HT-29 (cell line): ENCODE measurements at places on chromosomes 2 and 18. TPM values are rescaled to one million over a fixed set of nuclear protein-coding genes. Genes with fewer than 3 reads are reported as not detected.

- DNase-seq, result peak; percentile 75
Measured at GRCh38 chr18:23703057-23703986, 14.1 kb downstream of the LAMA3 start.

DNA sequence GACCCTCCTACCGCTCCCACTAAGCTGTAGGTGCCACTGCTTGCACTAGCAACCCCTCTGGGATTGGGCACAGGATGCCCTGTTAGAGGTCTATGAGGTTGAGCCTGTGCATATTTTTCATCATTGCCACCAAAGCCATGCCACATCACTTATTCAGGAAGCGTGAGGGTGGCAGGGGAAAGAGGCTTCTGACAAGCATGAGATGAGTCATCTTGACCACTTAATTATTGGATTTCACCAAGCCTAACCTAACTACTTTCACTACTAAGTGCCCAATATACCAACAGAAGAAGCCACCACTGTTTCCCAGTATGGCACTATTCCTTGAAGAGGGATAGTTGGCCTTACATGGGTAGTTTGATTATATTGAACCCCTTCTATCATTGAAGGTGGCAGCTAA lies 181.3 kb upstream of the EPHA4 start:
- no peak for DNase-seq

DNA sequence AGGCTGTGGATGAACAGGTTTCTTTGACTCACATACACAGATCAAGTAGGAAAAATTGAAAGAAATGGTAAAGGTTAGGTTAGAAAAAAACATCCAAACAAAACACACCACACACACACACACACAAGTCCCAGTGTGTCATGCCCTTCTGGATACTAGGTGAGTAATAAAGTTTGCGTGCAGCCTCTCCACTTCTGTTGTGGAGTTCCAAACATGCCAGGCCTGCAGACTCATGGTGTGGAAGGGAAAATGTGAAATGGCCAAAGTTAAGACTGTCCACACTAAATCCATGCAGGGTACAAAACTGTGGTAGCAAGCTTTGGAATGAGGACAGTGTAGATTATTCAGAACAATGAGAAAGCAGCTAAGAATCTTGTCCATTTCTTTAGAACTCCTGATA lies 114.6 kb downstream of the IKZF2 start:
- no peak for DNase-seq

- no peak for DNase-seq
Measured at GRCh38 chr2:45816272-45816671, 164.8 kb downstream of the PRKCE start.

- no peak for DNase-seq
Measured at GRCh38 chr2:25709349-25709748, 36.0 kb upstream of the DTNB start.

DNA sequence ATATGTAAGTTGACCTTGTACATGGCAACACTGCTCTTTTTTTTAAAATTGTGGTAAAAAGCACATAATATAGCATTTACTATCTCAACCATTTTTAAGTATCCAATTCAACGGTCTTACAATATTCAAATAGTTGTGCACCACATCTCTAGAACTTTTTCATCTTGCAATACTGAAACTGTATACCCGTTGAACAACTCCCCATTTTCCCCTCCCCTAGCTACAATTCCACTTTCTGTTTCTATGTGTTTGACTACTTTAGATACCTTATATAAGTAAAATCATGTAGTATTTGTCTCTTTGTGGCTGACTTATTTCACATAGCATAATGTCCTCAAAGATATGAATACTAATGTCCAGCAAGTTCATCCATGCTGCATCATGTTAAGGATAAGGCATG lies 452.1 kb downstream of the TXNL1 start:
- DNase-seq, result no peak

- no peak for DNase-seq
Measured at GRCh38 chr2:68387408-68388350, 22.6 kb downstream of the PLEK start.

DNA sequence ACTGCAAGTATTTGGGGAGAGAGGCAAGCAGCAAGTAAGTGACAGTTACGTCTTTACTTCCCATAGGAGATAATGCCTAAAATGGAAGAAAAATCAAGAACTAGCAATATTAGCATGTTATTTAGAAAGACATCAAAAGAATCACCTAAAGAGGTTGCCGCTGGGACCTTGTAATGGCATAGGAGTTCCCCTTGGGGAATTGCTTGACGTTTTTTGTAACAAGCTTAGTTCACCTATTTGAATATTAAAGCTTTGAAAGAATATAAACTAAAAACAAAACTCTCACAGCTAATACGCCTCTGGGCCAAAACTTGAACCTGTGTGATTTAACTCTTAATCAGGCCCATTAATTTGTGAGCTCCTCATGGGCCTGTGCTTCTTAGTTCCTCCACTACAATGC lies 89.0 kb downstream of the AAK1 start:
- no peak for DNase-seq

- peak; percentile 54 for DNase-seq
Measured at GRCh38 chr2:190507135-190507534, 27.4 kb downstream of the NEMP2 start.

GRCh38 chr2:216619411-216620393 lies 13.5 kb upstream of the IGFBP2 start:
- DNase-seq, result no peak

GRCh38 chr2:74739129-74739528 lies 85.1 kb downstream of the SEMA4F start:
- DNase-seq, result no peak

GRCh38 chr2:64934530-64934929 lies 54.7 kb upstream of the SLC1A4 start:
- no peak for DNase-seq

- no peak for DNase-seq
Measured at GRCh38 chr2:74524005-74524404, 2.0 kb downstream of the DQX1 start.

GRCh38 chr2:132419941-132420340 lies 3.3 kb downstream of the GPR39 start:
- DNase-seq, result no peak

The RAPH1 gene
- total RNA-seq, result 6.8 and 7.1 TPM in 2 replicates

The MDH1B gene
- 0.44 TPM in 1 of 2 replicates, not detected in the other for total RNA-seq

The NT5DC4 gene
- 1.4 and 1.6 TPM in 2 replicates for total RNA-seq

The DES gene
- total RNA-seq, result 0.63 TPM in 1 of 2 replicates, not detected in the other

The IER3IP1 gene
- 18.9 and 24.6 TPM in 2 replicates for total RNA-seq

The PLGLB1 gene
- total RNA-seq, result 1.5 TPM in 1 of 2 replicates, not detected in the other

The ADAM23 gene
- total RNA-seq, result not detected in 2 replicates
